Cortex of kidney (tissue), 1 donor: ENCODE measurements at places on chromosomes 5 and 9.

- DNase-seq, result no peak
Measured at GRCh38 chr5:102762095-102762534, 7.0 kb downstream of the PAM start.

GRCh38 chr5:11040345-11040744, 279.3 kb upstream of the DAP start:
- DNase-seq, result no peak

DNA sequence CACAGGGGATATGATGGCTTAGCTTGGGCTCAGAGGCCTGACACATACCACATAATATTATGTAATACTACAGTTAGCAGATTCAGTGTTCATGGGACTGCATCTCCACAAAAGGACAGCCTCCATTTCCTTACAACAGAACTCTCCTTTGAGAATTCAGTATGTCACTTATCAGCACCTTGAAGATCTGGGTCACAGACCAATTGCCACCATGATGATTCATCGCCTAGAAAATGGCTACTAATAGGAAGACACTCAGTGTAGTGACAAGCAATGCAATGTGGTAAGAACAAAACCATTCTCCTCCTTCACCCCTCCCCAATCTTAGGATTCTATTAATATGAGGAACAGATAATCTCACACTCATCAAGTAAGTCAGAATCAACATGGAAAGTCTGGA, 38.7 kb upstream of the PRLR start:
- no peak for DNase-seq

- no peak for DNase-seq
Measured at GRCh38 chr5:59034498-59035186, 451.8 kb downstream of the RAB3C start.

DNA sequence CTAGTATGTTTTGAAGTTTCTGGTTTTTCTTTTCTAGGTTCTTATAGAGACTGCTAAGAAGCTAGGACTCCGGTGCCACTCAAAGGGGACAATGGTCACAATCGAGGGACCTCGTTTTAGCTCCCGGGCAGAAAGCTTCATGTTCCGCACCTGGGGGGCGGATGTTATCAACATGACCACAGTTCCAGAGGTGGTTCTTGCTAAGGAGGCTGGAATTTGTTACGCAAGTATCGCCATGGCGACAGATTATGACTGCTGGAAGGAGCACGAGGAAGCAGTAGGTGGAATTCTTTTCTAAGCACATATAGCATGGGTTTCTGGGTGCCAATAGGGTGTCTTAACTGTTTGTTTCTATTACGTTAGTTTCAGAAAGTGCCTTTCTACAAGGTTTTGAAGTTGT, 52.2 kb downstream of the MTAP start:
- DNase-seq, result no peak

DNA sequence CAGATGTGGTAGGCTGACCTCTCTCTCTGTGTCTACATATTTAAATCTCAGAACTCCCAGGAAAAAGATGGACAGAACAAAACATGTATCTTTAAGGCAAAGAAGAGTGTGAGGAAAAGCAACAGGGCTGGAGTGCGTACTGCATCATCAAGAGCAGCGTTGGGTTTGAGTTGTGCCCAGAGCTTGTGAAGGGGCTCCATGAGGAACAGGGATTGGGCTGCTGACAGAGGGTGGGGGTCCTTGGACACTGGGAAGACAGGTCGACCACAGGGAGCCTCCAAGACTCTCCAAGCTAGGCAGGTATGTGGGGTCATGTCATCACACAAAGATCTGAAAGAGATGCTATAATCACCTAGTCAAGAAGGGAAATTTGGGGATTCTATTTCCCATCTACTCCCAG, 309.9 kb downstream of the IRX1 start:
- no peak for DNase-seq

DNA sequence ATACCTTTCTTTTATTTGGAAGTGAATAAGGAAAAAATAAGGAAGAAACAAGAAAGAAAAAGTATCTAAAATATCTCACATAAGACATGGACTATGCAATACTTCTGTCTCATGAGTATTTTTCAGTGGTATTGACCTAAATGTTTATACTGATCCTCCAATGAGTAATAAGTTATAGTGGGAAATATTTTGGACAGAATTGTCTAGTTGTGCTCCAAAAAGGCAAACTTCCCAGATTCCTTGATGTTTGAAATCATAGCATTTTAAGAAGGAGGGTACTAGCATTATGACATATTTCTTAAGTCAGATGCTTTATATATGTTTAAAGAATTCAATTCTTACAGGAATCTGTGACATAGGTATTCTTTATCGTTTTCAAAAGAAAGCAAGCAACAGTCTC, 34.5 kb upstream of the BASP1 start:
- no peak for DNase-seq

- no peak for DNase-seq
Measured at GRCh38 chr9:130862217-130862616, 27.2 kb downstream of the ABL1 start.

GRCh38 chr5:113552137-113552536, 38.6 kb downstream of the YTHDC2 start:
- DNase-seq, result no peak

- DNase-seq, result no peak
Measured at GRCh38 chr9:124506433-124506832, 766 bp downstream of the NR5A1 start.

DNA sequence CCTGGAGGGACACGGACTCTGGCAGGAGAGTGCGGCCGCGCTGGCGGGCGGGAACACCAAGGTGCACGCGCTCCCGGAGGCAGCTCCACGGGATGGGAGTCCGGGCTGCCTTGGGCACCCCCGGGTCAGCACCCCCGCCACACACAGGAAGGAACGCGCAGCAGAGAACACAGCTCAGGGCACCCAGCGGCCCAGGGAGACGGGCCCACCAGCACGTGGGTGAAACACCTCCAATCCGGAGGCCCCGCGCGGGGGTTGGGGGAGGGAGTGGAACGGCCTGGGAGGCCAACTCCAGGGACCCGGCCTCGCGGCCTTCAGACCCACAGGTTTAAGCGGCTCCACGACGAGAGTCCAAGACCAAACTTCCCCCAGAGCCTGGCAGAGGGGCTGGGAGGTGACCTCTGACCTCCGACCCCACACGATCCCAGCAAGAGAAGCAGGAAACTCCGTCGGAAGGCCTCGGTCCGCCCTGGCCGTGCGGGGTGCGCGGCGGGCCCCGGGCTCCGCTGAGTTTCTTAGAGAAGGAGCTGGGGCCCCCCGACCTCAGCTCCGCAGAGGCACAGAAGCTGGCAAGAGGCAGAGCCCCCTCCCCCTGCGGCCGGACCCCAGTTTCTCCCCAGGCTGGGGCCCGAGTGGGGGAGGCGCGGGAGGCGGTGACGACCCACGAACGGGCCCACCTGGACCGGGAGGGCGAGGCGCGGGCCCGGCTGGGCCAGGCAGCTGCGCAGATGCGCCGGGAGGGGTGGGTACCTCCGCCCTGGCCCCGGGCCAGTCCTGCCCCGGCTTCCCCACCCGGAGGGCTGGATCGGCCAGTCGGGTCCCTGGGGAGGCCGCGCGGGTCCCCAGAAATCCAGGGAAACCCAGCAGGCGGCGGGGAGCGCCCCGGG, 851 bp downstream of the NACC2 start:
- DNase-seq, result no peak

DNA sequence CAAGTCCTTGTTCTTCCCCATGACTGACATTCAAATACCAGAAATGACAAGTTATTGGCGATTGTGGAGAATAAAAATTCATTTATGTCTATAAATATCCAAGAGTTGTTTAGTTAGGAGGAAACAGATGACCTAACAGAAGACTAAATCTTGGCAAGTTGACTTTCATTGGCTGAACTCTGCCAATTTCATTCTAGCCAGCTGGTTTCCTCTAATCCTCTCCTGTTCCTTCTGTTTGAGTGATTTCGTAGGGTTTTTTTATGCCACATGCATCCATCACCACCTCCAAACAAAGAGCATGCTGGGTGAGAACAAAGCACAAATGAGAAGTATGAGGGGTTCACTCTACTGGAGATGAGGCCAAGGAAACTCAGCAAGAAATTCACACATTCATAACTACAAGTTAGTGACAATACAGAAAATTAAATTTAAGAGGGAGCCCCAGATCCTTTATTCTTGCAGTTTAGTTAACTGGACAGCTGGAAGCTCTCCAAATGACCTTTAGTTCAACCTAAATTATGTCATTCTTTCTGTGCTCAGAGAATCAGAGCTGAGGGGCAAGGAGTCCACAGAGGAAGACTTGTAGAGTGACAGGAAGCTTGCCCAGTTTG, 932.0 kb downstream of the TLE4 start:
- DNase-seq, result no peak

DNA sequence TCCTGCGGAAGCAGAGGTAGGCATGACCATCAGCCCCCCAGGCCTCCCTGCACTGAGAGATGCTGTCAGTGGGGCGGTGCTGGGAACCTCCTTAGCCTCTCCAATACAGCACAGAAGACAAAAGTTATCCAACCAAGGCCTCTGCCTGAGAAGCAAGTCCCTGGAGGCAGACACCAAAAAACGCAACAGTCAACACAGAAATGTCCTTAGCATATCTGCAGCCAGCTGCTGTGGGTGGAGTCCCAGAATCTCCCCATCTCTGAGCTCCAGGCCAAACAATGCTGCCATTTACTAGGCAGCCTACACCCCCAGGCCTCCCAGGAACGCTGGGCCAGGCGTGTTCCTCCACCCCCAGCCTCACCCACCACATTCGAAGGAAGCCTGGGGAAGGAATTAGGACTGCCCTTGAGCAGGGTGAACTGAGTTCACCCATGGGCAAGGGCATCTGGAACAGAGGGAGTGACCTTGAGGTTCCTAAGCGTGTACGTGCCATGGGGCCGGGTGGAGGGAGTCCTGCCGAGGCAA, 43.7 kb downstream of the STK10 start:
- DNase-seq, result no peak

DNA sequence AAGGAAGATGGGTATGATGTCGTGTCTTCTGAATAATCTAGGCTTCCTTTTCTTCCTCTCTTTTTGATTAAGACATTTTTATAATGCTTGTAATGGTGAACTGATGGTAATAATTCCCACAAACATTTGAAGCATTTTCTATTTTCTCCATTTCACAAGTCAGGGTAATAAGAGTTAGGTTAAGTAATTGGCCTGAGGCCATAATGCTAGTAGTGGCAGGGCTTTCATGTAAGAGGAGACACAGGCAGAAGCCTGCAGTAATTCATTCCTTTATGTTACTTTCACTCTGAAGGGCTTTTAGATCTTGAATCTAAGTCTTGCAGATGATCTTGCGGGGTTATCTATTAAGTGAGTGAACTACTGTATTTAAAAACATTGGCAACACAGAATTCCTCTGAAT, 374.9 kb downstream of the MAT2B start:
- no peak for DNase-seq

DNA sequence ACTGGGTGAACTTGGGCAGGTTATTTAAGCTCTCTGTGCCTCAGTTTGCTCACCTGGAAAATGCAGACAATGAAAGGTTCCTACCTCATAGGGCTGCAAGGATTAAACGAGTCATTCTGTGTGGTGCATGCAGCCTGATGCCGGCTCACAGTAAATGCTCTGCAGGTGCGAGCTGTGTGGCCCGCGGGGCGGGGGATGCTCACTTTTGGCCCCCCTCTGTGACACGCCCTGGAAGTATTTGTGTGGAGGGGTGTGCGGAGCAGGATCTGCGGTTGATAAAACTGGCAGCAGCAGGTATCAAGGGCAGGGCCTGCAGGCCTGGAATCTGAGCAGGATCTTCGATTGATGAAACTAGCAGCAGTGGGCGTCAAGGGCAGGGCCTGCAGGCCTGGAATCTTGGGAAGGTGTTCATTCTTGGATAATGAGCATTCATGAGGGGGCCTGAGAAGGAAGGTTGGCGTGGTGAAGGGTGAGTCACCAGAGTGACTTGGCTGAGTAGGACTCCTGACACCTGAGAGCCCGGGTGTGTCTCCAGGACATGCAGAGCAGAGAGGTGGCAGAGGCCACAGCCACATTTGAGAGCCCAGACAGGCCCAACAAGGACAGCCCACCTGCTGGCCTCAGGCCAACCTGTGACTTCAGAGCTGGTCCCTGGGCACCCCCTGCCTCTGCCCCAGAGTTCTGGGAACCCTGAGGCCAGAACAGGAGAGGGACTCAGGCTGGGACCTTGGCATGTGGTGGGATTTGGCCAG, 11.9 kb downstream of the UNC5A start:
- DNase-seq, result no peak

DNA sequence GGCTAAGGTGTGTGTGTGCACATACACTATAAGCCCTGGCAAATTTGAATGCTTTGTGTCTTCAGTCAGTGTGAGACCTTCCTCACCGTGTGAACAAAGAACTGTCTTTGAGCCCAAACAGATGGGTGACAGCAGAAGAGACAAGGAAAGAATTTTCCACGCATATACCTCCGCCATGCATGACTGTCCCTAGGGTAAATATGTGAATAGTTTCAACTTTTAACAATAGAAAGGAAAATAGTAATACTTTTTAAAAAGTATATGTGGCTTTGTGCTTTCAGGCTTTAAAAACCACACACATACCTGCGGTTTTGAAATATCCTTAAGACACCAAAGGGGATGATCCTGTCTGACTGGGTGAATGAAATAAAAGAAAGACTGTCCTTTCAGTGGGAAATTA, 438.6 kb upstream of the MPDZ start:
- DNase-seq, result no peak
